ENCODE measurements at places on chromosomes 4 and X.

DNA sequence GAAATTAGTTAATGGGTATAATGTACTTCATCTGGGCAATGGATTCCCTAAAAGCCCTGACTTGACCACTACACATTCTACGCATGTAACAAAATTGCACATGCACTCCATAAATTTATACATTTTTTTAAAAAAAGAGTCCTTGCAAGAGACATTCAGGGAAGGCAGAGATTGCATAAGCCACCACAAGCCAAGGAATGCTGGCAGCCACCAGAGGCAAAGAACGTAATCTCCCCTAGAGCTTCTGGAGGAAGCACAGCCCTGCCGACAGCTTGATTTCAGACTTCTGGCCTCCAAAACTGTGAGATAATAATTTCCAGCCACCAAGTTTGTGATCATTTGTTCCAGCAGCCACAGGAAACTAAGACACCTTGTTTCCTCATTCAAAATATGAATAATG, 185.6 kb upstream of the GALNT7 start:
- no peak for DNase-seq

- no peak for DNase-seq
These were observed 25.5 kb downstream of the ZNF330 start for GRCh38 chr4:141246243-141246642.

- no peak for DNase-seq
These were observed 6.2 kb downstream of the HCFC1 start for GRCh38 chrX:153965406-153965805.

DNA sequence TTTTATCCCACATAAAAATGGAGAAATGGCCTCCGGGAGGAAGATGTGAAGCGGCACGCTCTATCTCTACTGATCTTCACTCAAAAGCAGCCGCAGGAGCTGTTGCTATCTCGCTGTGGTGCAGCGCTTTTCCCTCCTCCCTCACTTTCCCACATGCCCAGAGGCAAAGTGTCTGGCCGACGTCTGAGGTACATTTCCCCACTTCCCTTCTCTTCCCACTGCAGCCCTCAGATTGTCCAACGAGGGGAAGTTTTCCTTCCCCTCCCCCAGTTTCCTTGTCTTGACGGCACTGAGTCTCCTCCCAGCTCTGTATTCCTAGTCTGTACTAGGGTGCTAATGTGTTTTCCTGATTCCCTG, 660 bp upstream of the COL25A1 start:
- DNase-seq: no peak

- DNase-seq: no peak
These were observed at the start of gene FAM47E for GRCh38 chr4:76251441-76252270. FAM47E (plus strand) TSS chr4:76251721; CDS start chr4:76251747, 26 bp downstream.

GRCh38 chr4:101464596-101464995, 117.3 kb upstream of the PPP3CA start:
- DNase-seq: no peak

DNA sequence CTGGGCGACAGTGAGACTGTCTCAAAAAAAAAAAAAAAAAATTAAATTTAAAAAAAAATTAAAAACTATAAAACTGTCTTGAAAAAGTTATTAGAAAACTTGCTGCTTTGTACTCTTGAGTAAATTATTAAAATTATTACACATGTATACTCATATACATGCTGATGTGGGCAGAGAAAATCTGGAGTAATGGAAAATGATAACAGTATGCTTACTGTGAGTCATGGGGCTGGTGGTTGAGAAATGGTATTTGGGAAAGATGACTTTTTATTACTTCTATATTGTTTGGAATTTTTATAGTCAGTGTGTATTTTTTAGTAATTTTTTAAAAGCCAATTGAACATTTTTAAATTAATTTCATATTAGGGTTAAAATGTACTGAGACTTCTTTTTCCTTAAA, 7.5 kb downstream of the YY2 start:
- DNase-seq: no peak

GRCh38 chr4:42646999-42647541, 9.8 kb downstream of the ATP8A1 start:
- no peak for DNase-seq

- no peak for DNase-seq
These were observed 5.5 kb downstream of the GSTCD start for GRCh38 chr4:105714071-105714521.

Data from stimulated activated CD4-positive, alpha-beta T cell treated with anti-CD3 and anti-CD28 coated beads, TNF-alpha, amount 100 ng/mL, for 24 hours (primary cell).